Cortex of kidney (tissue), 1 donor: ENCODE measurements at places on chromosomes 2 and 18.

DNA sequence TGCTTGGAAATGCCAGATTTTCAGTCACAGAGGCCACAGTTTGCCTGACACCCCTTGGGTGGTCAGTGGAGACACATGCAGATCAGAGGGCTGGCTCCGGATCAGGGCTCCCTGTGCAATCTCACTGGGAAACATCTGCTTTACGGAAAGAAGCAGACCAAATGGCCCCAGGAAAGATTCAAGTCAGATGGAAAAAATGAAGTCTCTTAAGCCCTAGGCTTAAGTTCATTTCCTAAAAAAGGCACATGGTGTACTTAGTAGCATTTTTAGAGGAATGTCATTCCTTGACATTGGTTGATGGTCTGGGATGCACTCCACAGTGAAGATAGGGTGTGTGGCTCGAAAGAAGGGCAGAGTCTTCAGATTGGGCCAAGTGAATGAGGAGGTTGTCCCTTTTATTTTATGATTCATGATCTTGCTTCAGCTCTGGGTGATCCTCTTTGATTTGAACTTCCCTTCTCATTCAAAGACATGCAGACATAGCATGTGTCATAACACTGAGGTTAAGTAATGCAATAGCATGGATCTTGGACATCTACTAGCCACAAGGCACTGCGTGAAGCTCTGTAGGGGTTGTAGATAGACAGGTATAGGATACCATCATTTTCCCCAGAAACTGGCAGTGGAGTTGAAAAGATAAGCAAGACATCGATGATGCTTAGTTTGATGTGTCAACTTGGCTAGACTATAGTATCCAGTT, 56.5 kb downstream of the KCNE4 start:
- DNase-seq, result no peak

DNA sequence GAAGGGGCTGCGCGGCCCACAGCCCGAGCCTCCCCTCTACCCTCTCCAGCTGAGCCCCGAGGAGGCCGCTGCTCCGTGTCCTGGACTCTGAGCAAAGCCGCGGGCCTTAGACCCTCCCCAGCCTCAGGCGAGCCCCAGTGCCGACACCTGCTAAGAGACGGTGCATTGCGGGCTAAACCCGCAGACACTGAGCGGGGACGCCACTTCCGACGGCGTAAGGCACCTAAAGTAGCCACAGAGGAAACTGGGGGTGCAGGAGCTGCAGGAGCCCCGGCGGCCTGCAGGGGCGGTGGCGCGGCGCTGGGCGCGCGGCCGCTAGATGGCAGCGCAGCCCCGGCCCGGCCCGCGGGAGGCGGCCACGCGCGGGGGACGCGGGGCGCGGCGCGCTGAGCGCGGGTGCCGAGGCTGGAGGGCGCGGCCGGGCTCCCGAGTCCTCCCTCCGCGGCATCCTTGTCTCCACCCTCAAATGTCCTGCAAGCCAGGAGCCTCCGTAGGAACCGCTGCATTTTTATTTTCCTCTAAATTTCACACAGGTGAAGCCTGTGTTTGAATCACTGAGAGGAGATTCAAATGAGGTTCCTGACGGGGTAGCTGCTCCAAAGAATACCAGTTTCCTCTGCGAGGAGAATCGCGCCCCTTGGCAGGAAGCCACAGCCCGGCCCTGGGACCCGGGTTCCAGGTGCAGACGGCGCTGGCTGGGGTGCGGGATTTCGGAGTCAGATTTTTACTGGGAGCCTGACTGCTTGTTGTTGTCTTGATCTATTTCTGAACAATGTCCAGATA, 650.5 kb downstream of the GALR1 start:
- DNase-seq, result no peak

- DNase-seq, result no peak
Observed at GRCh38 chr2:163401481-163401880, 334.3 kb downstream of the FIGN start.

GRCh38 chr18:45981821-45982220, 14.7 kb upstream of the EPG5 start:
- DNase-seq, result no peak

DNA sequence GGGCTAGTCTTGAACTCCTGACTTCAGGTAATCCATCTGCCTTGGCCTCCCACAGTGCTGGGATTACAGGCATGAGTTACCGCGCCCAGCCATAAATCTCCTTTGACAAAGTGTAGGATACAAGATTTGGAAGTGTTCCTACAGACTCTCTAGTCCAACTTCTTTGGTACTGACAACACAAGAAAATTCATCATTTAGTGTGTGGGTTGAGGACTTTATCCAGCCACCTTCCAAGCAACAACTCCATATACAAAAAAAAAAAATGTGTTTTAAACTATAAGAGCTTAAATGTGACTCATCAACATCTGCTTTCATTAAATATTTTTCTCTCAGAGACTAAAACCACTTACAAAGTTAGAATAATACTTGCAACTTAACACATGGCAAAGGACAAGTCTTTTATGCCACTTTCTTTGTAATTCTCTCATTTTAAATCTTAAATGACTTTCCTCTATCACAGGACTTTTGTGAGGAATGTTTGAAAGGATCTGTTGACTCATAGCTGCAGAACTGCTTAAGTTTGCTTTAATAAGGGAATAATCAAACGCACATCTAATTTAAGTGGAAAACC, 46.2 kb upstream of the ITGAV start:
- no peak for DNase-seq

- no peak for DNase-seq
Observed at GRCh38 chr2:148071351-148071750, 50.5 kb downstream of the MBD5 start.

GRCh38 chr2:117212562-117212961, 601.9 kb upstream of the DDX18 start:
- no peak for DNase-seq

- DNase-seq, result no peak
Observed at GRCh38 chr2:224646242-224646846, 61.2 kb upstream of the CUL3 start.

- no peak for DNase-seq
Observed at GRCh38 chr2:240972636-240973521, 25.5 kb upstream of the SNED1 start.

- no peak for DNase-seq
Observed at GRCh38 chr2:64698668-64699444, 45.1 kb upstream of the SERTAD2 start.

DNA sequence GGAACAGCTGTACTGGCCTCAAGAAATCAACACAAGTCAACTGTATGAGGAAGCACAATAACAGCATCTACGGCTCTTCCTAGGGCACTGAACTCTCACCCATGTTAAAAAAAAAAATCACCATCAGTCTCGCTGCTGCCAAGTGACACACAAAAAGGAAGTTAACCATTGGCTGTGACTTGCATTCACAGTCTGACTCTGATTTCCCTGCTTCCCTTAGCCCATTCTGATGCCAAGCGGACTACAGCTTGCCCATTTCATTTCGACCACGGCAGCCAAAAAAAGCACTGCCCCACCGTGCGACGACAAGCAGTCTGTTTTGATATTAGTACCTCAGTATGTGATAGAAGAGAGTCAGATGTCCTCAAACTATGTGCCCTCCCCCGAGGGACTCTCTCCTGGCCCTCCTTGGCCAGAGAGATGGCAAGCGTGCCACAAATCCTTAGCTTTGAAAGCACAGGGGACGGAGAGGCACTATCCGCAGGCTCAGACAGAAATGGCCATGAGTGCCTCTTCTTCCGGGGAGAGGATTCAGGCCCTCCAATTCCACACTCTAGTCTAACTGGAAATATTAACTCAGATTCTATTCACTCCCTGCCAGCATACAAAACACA, 250.0 kb downstream of the TCF4 start:
- DNase-seq, result no peak

GRCh38 chr2:158464426-158465281, 7.9 kb downstream of the PKP4 start:
- DNase-seq, result no peak

GRCh38 chr2:168699844-168700417, 102.5 kb upstream of the NOSTRIN start:
- no peak for DNase-seq

GRCh38 chr2:20561637-20562454, 89.1 kb downstream of the HS1BP3 start:
- DNase-seq, result no peak

GRCh38 chr2:10284108-10284870, 18.4 kb upstream of the HPCAL1 start:
- no peak for DNase-seq

DNA sequence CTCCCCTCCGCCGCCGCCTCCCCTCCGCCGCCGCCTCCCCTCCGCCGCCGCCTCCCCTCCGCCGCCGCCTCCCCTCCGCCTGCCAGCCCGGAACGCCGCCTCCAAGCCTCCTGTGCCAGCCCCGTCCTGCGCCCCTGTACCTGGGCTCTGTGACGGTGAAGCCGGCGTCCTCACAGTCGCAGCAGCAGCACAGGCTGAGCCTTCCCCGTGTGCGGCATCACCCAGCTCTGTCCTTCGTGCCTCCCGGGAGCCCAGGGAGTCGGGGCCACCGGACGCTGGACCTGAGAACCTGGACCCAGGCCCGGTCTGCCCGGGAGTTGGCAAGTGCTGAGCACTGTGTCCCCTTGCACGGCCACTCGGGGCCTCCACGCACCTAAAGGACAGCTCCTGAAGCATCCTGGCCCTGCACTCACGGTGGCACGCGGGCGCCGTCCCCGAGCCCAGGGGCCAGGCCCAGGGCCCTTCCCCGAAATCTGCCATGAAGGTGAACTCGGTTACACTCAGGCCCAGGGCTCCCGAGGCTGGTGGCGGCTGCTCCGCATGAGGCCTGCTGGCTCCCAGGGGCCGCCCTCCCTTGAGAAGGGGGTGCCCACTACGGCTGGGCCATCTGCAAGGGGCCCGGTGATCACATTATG, 32.9 kb downstream of the RTP5 start:
- DNase-seq, result no peak

DNA sequence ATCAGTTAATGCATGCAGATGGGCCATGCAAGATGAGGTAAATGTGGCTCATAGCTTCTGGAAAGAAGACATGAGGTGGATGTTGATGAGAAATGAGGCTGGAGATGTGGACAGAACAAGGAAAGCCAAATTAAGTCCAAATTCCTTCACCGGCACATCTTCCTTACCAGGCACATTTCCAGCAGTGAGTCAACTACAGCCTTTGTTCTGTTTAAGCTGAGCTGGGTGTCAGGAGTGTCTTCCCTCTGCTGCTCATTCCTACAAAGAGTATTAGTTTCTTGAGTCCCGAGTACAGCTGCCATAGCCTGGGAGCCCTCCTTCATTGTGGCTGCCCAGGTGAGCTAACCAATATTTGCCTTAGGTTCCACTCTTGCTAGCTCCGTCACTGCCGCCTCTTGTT, 945.0 kb downstream of the SLC4A3 start:
- no peak for DNase-seq

DNA sequence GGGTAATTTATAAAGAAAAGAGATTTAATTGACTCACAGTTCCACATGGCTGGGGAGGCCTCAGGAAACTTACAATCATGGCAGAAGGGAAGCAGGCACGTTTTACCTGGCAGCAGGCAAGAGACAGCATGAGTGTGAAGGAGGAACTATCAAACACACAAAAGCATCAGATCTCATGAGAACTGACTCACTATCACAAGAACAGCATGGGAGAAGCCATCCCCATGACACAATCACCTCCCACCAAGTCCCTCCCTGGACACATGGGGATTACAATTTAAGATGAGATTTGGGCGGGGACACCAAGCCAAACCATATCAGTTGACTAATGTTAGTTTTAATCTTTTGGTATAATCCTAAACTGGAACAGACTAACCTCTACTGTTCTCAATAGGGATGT, 49.1 kb upstream of the CPO start:
- no peak for DNase-seq

GRCh38 chr18:47628893-47629292, 301.6 kb downstream of the SMAD2 start:
- DNase-seq, result no peak

DNA sequence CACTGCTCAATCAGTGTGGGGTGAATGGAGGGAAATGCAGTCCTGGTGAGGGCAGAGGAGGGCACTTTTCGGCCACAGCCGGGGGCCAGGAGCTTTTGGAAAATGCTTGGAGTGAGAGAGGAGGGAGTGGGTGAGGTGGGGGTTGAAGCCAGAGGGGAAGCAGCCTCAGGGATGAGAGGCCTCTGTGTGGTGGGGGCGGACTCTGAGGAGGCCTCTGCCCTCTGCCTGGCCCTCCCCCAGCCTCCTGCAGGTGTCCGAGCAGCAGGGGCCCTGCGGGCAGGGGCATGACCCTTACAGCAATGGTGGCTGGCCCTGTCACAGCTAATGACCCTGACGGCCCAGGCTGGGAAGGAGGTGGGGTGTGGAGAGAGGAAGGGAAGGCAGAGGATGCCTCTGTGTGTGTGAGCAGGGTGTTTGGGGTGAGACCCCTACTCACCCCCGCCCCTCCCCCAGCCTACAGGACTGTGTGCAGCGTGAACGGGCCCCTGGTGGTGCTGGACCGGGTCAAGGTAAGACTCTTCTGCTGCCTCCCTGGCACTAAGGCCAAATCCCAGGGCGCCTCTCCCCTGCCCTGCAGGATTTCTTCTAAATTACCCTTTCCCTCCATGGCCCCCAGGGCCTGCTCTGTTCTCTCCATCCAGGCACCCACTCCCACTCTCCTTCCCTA, 7.6 kb downstream of the ATP6V1B1 start:
- DNase-seq, result no peak

DNA sequence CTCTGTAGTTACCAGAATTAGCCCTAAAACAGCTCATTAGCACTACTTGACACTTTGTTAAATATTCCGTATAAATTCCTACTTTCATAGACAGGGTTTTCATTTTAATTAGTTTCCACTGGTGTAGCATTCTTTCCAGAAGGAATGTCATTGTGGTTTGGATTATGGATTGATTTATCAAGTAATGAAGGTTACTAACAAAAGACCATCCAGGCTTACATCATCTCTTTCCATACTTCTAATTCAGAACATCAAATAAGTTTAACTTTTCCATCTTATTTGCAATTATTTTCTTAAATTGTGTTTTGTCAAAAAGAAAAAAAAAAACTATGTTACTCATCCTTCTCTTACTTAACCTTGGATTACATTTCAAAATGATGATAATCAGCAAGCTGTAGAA, 231.8 kb upstream of the SPOPL start:
- DNase-seq, result no peak

- no peak for DNase-seq
Observed at GRCh38 chr18:60643009-60643408, 270.4 kb upstream of the MC4R start.

- no peak for DNase-seq
Observed at GRCh38 chr18:55199291-55199963, 240.2 kb upstream of the CCDC68 start.

DNA sequence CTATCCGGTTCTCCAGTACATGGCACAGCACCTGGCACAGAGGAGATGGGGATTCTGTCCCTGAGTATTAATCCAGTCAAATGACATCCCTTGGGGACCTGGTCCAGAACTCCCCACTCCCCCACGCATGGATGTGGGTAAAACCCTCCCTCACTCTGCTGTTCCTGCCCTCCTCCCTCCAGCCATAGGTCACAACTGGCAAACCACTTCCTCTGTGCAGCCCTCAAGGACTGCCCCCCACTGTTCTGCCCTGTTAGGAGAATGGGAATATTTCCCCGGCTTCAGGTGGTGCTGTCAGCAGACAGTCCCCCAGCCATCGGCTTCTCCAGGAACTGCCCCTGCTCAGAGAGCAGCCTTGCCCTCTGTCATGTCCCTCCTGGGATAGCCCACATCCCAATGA, 1.5 kb upstream of the TFCP2L1 start:
- DNase-seq, result no peak

GRCh38 chr2:62293490-62294271, 97.8 kb downstream of the B3GNT2 start:
- DNase-seq, result no peak
